ENCODE measurements at places on chromosomes 7 and 10.

- no peak for DNase-seq
Observed at GRCh38 chr7:158113321-158114025, 474.1 kb downstream of the PTPRN2 start.

GRCh38 chr7:1564603-1565022, 5.2 kb downstream of the PSMG3 start:
- DNase-seq = peak; percentile 64

GRCh38 chr10:96789571-96790108, 42.5 kb upstream of the LCOR start:
- no peak for DNase-seq

GRCh38 chr7:101947899-101948298, 130.5 kb downstream of the CUX1 start:
- no peak for DNase-seq

DNA sequence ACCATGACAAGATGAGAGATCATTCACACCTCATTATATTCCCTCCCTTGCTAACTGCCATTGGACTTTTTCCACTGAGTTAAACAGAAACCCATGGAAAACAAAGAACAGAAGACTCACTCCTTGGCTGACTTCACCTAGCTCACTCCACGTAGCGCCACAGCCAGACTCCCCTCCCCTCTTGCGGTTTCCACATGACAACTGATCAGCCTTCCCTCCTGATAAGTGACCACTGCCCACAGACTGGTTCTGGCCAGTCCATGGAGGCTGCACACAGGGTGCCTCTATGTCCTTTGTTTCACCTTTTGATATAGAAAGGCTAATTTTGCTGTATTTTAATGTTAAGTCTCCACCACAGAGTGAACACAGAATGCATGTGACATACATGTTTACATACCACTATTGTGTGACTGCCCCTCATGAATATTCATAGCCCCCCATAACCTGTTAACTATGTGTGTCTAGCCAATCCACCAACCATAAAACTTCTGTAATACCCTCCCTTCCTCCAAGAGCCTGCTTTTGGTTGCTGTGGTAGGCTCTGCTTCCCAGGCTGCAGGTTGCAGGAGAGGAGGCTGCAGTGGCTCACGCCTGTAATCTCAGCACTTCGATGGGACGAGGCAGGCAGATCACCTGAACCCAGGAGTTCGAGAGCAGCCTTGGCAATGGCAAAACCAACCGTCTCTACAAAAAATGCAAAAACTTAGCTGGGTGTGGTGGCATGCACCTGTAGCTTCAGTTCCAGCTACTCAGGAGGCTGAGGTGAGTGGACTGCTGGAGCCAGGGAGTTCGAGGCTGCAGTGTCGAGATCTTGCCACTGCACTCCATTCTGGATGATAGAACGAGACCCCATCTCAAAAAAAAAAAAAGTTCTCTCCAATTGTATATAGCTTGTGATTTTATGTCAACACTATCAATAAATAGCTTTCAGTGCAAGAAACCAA, 10.0 kb upstream of the IFIT5 start:
- DNase-seq = no peak

DNA sequence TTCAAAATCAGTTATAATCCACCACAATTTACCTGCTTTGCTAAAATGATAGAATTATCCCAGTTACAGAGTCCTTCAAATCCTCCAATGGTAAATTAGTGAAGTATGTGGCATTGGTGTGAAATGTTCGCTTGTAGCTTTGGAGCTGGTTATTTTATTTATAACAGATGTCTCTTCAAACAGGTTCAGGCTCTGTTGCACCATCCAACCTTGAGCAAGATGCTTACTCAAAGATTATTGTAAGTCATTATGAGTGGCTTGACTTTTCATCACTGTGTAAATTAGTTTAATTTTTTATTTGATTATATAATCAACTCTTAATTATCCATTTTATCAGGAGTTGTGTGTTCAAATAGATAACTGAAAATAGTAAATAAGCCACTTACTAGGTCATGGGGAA, 99.4 kb downstream of the BTRC start:
- DNase-seq = no peak

GRCh38 chr7:41586931-41587640, 115.8 kb downstream of the INHBA start:
- DNase-seq = no peak

GRCh38 chr7:103856929-103857328, 132.5 kb downstream of the RELN start:
- DNase-seq = no peak

GRCh38 chr7:104124469-104124868, 83.3 kb downstream of the ORC5 start:
- DNase-seq = peak; percentile 58

DNA sequence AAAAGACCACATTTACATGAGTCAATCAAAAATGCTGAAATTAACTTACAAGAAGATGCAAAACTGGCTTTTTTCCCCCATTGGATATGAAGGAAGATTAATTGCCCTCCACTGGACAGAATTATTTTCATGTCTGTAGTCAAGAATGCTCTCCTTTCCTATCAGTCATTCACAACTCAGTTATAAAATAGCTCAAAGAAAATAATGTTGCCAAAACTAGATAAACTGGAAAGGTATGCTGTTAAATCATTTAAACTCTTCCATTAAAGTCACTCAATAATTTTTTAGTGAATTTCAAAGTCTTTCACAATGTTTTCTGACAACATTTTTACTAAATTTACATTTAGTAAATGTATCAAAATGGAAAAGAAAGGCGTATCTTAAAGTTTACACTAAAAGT, 384.5 kb downstream of the HGF start:
- no peak for DNase-seq

GRCh38 chr7:154512121-154512833, 460.1 kb downstream of the DPP6 start:
- DNase-seq = no peak

GRCh38 chr10:104329735-104330134, 8.5 kb downstream of the ITPRIP start:
- DNase-seq = peak; percentile 94

DNA sequence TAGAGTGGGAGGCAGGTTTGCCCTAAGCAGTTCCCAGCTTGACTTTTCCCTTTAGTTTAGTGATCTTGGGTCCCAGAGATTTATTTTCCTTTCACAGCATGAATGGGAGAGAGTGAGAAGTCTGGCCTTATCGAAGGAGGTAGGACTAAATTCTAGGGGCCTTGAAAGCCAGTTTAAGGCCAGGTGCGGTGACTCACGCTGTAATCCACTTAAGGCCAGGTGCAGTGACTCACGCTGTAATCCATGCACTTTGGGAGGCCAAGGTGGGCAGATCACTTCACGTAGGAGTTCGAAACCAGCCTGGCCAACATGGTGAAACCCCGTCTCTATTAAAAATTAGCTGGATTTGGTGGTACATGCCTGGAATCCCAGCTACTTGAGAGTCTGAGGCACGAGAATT, 392.2 kb downstream of the ACTR3B start:
- no peak for DNase-seq
